ENCODE measurements at places on chromosomes 5 and 9.

DNA sequence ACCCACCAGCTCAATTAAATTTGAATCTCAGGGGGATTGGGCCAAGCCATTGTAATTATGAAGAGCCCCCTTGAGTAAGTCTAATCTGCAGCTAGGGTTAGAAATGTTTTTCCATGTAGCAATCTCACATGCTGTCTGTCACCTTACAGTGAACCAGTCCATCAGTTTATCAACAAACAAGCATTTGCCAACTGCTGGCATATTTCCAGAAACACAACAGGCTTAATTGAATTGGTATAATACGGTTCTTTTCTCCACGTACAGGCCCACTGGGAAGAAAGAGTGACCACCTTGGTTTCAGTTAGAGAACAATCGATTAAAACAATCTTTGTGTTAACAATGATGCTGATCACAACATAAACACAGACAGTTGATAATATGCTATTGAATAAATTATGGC lies 67.4 kb downstream of the NSUN2 start:
- no peak for DNase-seq

DNA sequence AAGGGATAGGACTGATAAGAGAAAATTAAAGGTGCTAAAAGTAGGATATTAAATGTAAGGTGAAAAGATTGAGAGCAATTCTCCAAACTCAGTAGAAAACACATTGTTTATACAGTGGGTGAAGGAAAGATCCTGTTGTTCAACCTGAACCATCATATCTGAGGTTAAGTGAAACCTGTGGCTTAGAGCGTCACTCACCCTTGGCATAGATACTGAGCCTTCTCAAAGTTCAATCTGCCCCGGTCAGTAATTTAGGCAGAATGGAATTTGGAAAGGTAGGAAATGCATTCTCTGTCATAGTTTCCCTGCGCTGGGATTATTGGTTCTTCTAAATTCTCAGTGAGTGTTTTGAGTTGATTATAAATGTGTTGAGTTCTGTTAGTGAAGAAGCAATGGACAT lies 456.2 kb upstream of the NMUR2 start:
- no peak for DNase-seq

GRCh38 chr5:17401470-17402288 lies 96.4 kb upstream of the TAF11L2 start:
- DNase-seq, result no peak

DNA sequence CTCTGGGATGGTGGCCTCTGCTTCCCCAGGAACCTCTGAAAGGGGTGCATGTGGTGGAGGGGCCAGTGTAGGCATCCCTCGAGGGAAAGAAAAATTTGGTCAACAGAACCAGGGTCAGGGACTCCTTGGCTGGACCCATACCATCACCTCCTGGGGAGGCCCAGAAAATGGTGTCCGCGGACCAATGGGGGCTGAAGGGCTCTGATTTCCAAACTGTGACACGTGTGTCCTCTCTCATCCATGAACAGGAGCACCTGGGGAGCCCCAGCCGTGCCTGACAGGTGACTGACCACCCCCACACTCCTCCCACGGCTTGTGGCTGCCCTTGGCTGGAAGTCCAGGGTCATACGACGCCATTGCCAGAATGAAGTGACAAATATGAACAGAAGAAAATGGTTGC lies 3.9 kb downstream of the FCN2 start:
- no peak for DNase-seq

DNA sequence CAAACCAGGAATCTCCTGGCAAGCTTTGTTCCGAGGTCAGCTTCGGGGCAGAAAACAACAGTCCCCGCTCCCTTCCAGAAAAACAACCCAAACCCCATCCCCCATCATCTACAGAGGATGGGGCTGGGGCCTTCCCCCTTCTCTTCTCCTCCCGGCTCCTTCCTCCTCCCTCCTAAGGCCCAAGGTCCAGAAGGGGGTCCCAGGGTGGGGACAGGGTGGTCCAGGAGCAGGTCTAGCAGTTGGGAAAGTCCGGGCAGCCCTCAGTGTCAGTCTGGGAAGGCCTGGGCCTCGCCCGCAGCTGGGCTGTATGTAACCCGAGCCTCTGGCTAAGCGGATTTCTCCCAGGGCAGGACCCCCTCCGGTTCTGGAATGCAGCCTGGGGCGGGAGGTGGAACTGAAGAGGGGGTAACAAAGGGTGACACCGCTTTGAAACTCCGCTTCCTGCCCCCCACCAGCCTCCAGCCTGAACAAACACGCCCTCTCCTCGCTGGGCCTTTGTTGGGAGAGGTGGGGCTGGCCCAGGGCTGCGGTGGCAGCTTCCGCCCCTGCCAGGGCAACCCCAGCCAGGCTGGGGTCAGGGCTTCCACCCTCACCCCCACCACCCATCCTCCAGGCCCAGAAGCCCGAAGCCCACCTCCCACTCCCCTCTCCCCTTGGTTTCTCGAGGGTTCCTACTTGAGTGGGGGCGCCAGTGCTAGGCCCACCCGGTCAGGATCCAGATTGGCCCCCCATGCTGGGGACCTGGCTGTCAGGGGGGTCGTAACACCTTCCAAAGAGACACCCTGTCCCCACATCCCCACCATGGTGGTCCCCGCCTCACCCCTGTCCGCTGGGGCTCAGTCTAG lies 63.5 kb downstream of the C9orf50 start:
- DNase-seq, result no peak

- DNase-seq, result no peak
Measured at GRCh38 chr9:21993893-21994555, at the start of gene CDKN2A. Gene CDKN2A, minus strand, starts transcription at chr9:21994392.

DNA sequence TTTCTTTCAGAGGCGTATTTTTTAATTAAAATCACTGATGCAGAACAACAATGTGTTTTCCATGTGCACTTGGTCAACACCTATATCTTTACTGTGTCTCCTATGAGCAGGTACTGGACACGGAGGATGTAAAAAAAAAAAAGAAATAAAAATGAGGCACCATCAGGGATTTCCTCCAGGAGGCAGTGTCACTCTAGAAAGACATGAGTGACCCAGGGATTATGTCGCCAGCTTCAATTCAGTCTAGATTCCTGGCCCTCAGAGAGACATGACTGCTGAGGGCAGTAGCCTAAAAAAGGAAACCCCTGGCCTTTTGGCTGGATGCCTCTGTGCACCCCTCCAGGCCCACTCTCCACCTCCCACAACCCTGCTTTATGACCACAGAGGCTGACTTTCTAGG lies 18.3 kb upstream of the IL33 start:
- DNase-seq, result no peak

DNA sequence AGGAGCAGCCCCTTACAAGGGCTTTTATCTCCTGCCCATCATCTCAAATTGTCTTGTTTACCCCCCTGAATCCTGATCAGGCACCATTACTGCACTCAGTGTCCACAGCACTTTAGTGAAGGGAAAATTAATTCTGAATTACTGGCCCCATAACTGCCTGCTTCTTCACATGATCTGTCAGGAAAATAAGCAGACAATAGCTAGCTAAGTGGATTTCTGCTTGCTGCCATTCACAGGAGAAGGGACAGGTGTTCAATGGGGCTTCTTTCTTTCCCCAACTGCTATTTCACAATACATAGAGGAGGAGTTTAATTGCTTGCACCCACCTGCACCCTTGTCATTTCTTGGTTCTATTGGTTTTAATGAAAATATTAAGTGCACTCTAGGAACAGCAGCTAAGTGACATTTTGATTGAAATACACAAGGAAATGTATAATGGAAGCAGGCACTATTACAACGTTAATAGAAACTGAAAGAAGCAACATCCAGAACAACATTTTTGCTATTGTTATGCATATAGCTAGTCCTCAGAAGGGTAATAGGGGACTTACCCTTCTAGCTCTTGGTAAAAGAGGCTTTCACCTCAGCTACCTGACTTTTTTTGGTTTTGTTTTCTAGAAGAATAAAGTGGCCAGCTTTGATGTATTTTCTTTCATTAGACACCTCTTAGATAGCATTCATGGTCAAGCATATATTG lies 599.3 kb upstream of the TLE4 start:
- no peak for DNase-seq

- peak; percentile 71 for DNase-seq
Measured at GRCh38 chr9:107548298-107549142, 59.0 kb upstream of the KLF4 start.

DNA sequence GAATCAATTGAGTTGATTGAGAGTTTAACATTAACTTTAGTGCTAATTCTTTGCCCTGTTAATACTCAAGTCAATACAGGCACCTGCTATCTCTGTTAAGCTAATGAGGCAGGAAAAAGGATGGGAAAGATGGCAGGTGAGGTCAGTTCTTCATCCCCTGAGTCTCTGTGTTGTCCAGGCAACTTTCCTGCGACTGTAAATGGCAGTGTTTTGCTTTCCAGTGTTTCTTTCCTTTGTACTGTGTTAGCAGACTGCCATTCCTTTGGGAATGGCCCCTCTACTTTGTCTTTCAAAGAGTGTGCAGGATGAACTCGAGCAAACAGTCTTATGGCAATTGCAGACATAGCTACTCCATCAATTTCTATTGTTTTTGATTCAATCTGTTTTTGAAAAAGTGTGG lies 202.2 kb upstream of the VLDLR start:
- DNase-seq, result no peak

- DNase-seq, result no peak
Measured at GRCh38 chr9:132877824-132878694, at the start of gene AK8. Gene AK8, minus strand, starts transcription at chr9:132878284. Its CDS starts 29 bp downstream, at chr9:132878255.

GRCh38 chr5:91635950-91636734 lies 253.0 kb upstream of the ARRDC3 start:
- no peak for DNase-seq

DNA sequence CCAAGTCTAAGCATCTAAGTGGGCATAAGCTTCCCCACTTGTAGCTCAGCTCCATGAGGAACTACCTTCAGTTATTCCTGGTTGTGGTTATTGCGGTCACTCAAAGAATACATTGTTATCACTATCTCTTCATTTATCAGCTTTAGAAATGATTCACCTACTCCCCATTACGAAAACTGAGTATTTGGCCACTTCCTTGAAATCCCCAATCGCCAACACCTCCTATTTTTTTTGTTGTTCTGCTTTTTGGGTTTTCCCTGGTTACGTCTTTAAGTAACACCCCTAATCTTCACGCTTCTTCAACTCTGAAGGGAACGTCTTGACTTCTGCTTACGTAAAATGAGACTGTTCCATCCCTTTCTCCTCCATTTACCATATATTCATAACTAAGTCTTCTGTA lies 20.7 kb downstream of the MAPK9 start:
- DNase-seq, result no peak

- DNase-seq, result no peak
Measured at GRCh38 chr9:138096519-138096845, 218.9 kb downstream of the CACNA1B start.

DNA sequence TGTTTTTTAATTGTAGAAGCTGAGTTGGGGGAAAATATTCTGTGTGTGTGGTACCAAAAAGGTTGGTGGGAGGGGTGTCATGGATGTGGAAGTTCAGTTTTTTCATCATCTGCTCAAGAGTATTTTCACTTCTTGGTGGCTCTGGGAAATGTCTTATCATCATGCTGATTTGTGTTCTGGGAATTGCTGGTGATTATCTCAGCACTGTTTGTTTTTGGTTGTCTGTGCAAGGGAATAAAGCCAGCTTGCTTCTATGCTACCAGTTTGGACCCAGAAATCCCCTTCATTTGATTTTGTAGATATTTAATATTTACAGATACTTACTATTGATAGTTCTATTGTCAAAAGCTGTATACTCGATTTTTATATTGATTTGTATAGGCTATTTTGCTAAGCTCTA lies 2289.7 kb downstream of the MAT2B start:
- no peak for DNase-seq

DNA sequence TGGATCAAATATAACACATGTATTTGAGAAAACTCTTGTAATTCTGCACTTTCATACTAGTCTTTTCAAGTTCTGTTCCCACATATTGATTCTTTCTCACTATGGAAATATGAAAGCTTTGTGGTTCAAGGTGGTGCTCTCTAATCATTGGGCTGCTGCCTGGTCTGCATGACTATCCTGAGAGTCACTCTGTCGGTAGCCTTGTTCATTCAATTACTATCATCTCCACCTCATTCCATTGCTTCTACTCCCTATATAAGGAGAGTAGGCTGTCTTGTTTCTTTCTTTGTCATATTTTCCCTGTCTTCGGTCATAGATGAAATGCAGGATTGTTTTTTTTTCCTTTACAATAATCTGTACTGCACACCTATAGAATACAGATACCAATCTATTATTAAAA lies 341.4 kb upstream of the ACTBL2 start:
- DNase-seq, result no peak

- no peak for DNase-seq
Measured at GRCh38 chr5:154993461-154993860, 20.1 kb upstream of the KIF4B start.

DNA sequence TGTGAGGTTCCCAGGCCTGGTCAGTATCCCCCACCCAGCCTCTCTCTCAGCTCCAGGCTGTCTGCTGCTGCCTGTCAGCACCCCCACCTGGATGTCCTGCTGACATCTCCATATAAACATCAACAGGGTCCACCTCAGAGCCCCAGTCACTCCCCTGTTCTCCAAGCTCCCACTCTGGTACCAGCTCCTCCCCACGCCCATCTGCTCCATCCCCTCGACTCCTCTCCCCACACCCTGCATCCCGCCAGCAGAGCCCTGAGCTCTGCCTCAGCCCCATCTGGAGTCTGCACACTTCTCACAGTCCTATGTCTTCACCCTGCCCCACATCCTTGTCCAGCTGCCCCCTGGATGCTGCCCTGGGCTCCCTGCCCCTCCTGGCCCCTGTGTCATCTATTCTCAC lies 67.7 kb upstream of the LRRTM2 start:
- no peak for DNase-seq

DNA sequence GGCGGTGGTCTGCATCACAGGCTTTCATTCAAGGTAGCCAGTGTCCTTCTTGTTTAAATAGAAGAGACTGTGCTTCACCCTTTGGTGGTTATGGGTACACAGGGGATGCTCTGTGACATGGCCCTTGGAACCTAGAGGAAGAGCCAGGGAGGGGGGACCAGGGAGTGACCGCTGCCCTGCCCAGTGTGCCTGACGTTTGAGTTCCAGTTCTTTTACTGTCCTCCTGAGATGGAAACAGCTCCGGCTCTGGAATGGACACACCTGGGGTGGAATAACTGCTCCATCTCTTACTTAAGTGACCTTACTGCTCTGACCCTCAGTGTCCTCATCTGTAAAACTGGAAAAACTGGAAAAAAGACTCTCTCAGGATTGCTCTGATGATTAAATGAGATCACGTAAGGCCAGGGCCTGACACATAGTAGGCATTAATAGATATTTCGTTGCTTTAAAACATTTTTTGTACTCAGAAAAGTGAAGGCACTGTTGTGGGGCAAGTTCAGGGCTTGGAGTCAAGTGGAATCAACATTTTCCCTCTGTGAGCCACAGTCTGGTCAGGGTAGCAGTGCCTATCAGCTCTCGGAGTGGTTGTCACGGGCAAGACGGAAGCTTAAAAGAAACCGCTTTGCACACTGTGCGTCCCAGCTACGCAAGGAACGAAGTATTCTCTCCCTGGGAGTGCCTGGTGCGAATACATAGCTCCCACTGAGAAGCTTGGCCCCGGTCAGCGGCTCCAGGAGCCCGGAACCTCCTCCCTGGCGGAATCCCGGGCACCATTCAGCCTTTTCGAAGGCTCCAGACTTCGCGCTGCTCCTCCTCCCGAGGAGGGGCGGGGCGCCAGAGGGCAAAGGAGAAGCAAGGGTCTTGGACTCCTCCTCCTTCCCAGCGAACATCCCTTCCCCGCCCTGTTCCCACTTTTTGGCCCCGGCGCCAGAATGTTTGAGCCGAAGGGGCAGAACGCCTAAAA lies 5.8 kb downstream of the POU4F3 start:
- DNase-seq, result no peak

GRCh38 chr9:130786526-130786925 lies 48.5 kb upstream of the ABL1 start:
- no peak for DNase-seq

GRCh38 chr5:129804705-129805104 lies 56.8 kb downstream of the MINAR2 start:
- DNase-seq, result no peak

- no peak for DNase-seq
Measured at GRCh38 chr9:136047775-136048559, 47.1 kb downstream of the NACC2 start.

Measured in amniotic stem cell (primary cell).